Activated CD4-positive, alpha-beta T cell treated with anti-CD3 and anti-CD28 coated beads, Interleukin-2, amount 10 ng/mL, durations not matched to agents 7 days and 5 days (primary cell): ENCODE measurements at places on chromosomes 6 and 20. TPM values are rescaled to one million over a fixed set of nuclear protein-coding genes. Genes with fewer than 3 reads are reported as not detected.

- H3K4me1 ChIP-seq, result no peaks in the 10 kb centered on the region
- no peak for DNase-seq
- H3K27ac ChIP-seq, result no peak overlapping the region
- H3K27me3 ChIP-seq, result no peaks in the 10 kb centered on the region
Measured at GRCh38 chr6:37085198-37085597, 79.7 kb downstream of the FGD2 start.

DNA sequence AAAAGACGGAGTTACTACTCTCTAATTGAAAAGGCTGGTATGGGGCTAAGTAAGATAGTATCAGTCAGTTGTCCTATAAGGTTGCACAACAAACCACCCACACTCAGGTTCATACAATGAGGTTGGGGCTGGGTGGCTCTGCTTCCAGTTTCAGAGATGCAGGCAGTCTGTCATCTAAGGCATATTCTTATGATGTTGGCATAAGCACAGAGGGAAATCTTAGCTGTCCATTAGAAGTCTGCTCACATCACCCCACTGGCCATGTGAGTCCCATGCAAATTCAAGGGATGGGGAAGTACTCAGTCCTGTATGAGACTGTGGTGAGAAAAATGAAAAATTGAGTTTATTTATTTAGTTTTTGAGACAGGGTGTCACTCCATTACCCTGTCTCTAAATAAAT, 118.6 kb downstream of the LAMP5 start:
- H3K27me3 ChIP-seq, result no peaks in the 10 kb centered on the region
- H3K4me3 ChIP-seq, result no peak overlapping the region
- DNase-seq, result no peak
- no peaks in the 10 kb centered on the region for H3K4me1 ChIP-seq

- H3K4me3 ChIP-seq, result no peak overlapping the region
- H3K4me1 ChIP-seq, result peaks cover 62% of the 10 kb centered on the region
- H3K27me3 ChIP-seq, result no peaks in the 10 kb centered on the region
- no peak for DNase-seq
Measured at GRCh38 chr6:16688984-16689636, 72.2 kb downstream of the ATXN1 start.

SIRPG gene
- 90.1 TPM for total RNA-seq

ULBP3 gene
- total RNA-seq, result 1.0 TPM

KIF3B gene
- total RNA-seq, result 16.9 TPM

DNA sequence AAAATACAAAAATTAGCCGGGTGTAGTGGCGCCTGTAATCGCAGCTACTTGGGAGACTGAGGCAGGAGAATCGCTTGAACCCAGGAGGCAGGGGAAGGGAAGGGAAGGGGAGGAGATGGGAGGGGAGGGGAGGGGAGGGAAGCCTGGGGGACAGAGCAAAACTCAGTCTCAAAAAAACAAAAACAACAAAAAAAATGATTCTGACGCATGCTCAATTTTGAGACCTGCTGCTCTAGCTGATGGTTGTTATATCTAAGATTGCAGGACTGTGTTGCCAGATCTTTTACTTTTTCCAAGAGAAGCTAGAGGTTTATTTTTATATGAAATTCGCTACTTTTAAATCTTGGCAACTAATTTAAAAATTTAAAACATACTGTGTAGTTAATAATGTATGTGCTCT, 2.4 kb upstream of the WFDC2 start:
- no peak overlapping the region for H3K27ac ChIP-seq
- H3K4me3 ChIP-seq, result no peak overlapping the region
- no peaks in the 10 kb centered on the region for H3K36me3 ChIP-seq
- peaks cover 57% of the 10 kb centered on the region for H3K27me3 ChIP-seq

NR2E1 gene
- total RNA-seq, result not detected

DNA sequence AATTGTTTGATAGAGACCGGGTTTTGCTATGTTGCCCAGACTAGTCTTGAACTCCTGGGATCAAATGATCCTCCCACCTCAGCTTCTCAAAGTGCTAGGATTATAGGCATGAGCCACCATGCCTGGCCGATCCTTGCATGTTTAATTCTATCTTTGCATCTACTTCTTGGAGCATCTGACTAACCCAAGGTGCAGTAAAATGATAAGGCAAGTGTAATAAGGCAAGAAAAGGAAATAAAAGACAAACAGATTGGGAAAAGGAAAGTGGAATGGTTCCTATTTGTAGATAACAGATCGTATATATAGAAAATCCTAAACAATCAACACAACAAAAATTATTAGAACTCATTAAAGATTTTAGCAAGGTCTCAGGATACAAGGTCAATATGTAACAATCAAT, 36.8 kb upstream of the SNX9 start:
- no peaks in the 10 kb centered on the region for H3K36me3 ChIP-seq
- H3K4me3 ChIP-seq, result no peak overlapping the region
- no peak overlapping the region for H3K27ac ChIP-seq
- DNase-seq, result no peak

TXLNB gene
- 0.35 TPM for total RNA-seq

NOTCH4 gene
- total RNA-seq, result 0.20 TPM

GRCh38 chr6:124962639-124963415, 590 bp downstream of the RNF217 start:
- peaks cover 52% of the 10 kb centered on the region for H3K27me3 ChIP-seq
- peak overlapping the region; percentile 51 for H3K27ac ChIP-seq
- H3K36me3 ChIP-seq, result no peaks in the 10 kb centered on the region
- H3K4me1 ChIP-seq, result peaks cover 31% of the 10 kb centered on the region

GRCh38 chr20:23020230-23021018, 14.7 kb upstream of the SSTR4 start:
- no peak overlapping the region for H3K4me3 ChIP-seq
- no peaks in the 10 kb centered on the region for H3K36me3 ChIP-seq
- H3K27me3 ChIP-seq, result no peaks in the 10 kb centered on the region
- H3K27ac ChIP-seq, result no peak overlapping the region
- H3K4me1 ChIP-seq, result no peaks in the 10 kb centered on the region

- H3K27me3 ChIP-seq, result peaks cover 20% of the 10 kb centered on the region
- no peaks in the 10 kb centered on the region for H3K36me3 ChIP-seq
- peaks cover 4% of the 10 kb centered on the region for H3K4me1 ChIP-seq
- no peak overlapping the region for H3K27ac ChIP-seq
- DNase-seq, result no peak
Measured at GRCh38 chr6:108453601-108454185, 107.0 kb upstream of the FOXO3 start.

DNA sequence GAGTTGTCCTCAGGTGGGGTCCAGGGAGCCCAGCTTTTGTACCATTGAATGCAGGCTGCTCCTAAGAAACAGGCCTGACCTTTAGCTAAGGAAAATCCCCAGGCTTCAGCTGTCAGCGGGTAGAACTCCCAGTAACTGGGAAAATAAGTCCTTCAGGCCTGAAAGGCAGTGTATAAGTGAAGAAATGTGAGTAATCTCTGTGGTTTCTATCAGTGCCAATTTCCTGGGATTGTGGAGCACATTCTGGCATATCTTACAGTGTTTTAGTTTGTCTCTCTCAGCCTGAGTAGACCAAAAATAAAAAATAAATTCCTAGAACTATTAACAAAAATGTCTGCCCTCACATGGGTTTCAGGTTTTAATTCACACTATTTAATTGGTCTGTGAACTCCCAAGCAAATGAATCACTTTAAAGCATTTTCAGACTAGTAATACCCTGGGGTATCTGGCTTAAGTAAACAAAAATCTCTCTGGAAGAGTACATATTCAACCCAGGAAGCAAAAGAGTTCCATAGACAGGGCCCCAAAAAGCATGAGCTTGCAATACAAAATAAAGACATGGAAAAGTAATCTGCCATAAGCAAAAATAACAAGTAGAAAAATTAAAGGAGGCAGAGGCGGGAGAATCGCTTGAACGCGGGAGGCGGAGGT, 566.2 kb upstream of the NOX3 start:
- no peak overlapping the region for H3K27ac ChIP-seq
- no peak for DNase-seq
- no peaks in the 10 kb centered on the region for H3K27me3 ChIP-seq

- DNase-seq, result peak; percentile 49
- peaks cover 25% of the 10 kb centered on the region for H3K36me3 ChIP-seq
- H3K4me3 ChIP-seq, result peak overlapping the region; percentile 97
- peaks cover 32% of the 10 kb centered on the region for H3K4me1 ChIP-seq
Measured at GRCh38 chr6:28251661-28252008, 434 bp downstream of the ZKSCAN4 start.

DNA sequence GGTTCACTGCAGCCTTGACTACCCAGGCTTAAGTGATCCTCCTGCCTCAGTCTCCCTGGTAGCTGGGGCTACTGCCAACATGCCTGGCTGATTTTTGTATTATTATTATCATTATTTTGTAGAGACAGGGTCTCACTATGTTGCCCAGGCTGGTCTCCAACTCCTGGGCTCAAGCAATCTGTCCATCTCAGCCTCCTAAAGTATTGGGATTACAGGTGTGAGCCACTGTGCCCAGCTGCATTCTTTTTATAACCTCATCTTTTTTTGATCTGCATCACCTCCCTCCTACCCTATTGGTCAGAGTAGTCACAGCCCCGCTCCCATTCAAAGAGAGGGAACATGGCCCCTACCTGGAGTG, 23.6 kb upstream of the IER3 start:
- H3K27ac ChIP-seq, result peak overlapping the region; percentile 76
- no peak for DNase-seq
- H3K4me1 ChIP-seq, result peaks cover 84% of the 10 kb centered on the region

HLA-DRB1 gene
- total RNA-seq, result 51.4 TPM

SPACA1 gene
- total RNA-seq, result not detected

GRCh38 chr6:33702345-33702977, 9.0 kb downstream of the UQCC2 start:
- no peak overlapping the region for H3K4me3 ChIP-seq
- H3K36me3 ChIP-seq, result peaks cover 16% of the 10 kb centered on the region
- H3K27me3 ChIP-seq, result no peaks in the 10 kb centered on the region
- peak overlapping the region; percentile 33 for H3K27ac ChIP-seq
- DNase-seq, result no peak
- peaks cover 44% of the 10 kb centered on the region for H3K4me1 ChIP-seq

DNA sequence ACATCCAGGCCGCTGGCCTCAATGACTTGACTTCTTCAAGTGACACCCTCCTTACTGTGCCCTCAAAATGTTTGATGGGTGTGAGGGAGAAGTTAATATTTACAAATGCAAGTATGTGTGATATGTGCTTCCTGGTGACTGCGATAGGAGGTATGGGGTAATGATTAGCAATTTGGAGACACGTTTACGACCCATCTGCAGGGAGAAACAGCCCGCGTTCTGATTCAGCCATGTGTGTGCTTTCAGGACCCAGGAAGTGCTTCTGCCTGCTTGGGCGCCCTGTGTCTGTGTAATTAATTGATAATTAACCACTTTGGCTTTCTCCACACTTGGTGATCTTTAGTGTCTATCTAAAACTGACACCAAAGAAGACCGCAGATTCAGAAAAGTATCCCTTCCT, 25.0 kb downstream of the SIRPA start:
- H3K27ac ChIP-seq, result no peak overlapping the region
- H3K4me3 ChIP-seq, result no peak overlapping the region
- no peaks in the 10 kb centered on the region for H3K36me3 ChIP-seq
- no peaks in the 10 kb centered on the region for H3K27me3 ChIP-seq

C6orf132 gene
- total RNA-seq, result 0.02 TPM

- H3K27me3 ChIP-seq, result peaks cover 31% of the 10 kb centered on the region
- DNase-seq, result no peak
Measured at GRCh38 chr20:4122926-4123325, 107.6 kb upstream of the RNF24 start.

GRCh38 chr6:111857674-111858337, 15.4 kb downstream of the FYN start:
- peak overlapping the region; percentile 28 for H3K27ac ChIP-seq
- H3K36me3 ChIP-seq, result peaks cover 37% of the 10 kb centered on the region
- H3K4me3 ChIP-seq, result no peak overlapping the region
- H3K4me1 ChIP-seq, result peaks cover 92% of the 10 kb centered on the region

GRCh38 chr20:34110025-34110744, 1.9 kb downstream of the EIF2S2 start:
- DNase-seq, result no peak
- peaks cover 51% of the 10 kb centered on the region for H3K36me3 ChIP-seq
- H3K27ac ChIP-seq, result peak overlapping the region; percentile 99
- H3K4me1 ChIP-seq, result peaks cover 55% of the 10 kb centered on the region
- peak overlapping the region; percentile 86 for H3K4me3 ChIP-seq

C6orf141 gene
- 0.47 TPM for total RNA-seq

GRCh38 chr6:47844881-47845280, 63.0 kb downstream of the OPN5 start:
- H3K4me1 ChIP-seq, result no peaks in the 10 kb centered on the region
- H3K27me3 ChIP-seq, result peaks cover 2% of the 10 kb centered on the region
- H3K27ac ChIP-seq, result no peak overlapping the region
- no peak overlapping the region for H3K4me3 ChIP-seq

DNA sequence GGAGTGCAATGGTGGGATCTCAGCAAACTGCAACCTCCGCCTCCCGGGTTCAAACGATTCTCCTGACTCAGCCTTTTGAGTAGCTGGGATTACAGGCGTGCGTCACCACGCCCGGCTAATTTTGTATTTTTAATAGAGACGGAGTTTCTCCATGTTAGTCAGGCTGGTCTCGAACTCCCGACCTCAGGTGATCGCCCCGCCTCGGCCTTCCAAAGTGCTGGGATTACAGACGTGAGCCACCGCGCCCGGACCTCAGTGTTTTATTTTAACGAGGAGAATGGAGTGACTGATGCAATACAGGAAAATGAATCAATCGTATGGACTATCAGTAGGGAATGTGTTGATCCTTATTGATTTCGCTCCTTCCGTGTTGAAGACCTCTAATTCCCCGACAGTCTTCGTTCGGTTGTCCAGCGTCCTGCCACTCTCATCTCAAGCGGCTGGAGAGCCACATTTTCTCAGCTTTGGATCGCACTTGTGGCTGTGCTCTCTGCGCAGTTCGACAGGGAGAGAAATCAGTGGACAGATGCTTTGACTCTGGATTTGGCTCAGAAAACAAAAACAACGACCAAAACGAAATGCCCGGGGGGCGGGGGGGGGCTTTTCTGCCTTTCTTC, 166.2 kb downstream of the TRIM27 start:
- no peak for DNase-seq
- no peaks in the 10 kb centered on the region for H3K36me3 ChIP-seq
- no peak overlapping the region for H3K4me3 ChIP-seq

DNA sequence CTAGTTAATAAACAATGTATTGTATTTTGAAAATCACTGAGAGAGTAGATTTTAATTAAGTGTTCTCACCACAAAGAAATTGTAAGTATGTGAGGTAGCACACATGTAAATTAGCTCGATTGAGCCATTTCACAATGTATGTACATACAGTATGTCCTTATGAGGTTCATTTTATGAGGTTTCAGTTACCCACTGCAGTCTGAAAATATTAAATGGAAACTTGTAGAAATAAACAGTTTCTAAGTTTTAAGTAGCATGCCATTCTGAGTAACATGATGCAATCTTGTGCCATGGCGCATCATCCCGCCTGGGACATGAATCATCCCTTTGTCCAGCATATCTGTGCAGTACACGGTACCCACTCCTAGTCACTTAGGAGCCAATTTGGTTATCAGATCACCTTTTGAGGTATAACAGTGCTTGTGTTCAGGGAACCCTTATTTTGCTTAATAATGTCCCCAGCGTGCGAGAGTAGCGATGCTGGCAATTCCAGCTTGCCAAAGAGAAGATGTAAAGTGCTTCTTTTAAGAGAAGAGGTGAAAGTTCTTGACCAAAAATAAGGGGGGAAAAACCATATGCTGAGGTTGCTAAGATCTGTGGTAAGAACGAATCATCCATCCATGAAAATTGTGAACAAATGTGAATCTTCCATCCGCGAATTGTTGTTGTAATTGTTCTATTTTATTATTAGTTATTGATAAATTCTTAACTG, 64.7 kb downstream of the KCNS1 start:
- no peaks in the 10 kb centered on the region for H3K27me3 ChIP-seq
- peaks cover 54% of the 10 kb centered on the region for H3K36me3 ChIP-seq
- H3K4me3 ChIP-seq, result no peak overlapping the region
- peaks cover 58% of the 10 kb centered on the region for H3K4me1 ChIP-seq
- H3K27ac ChIP-seq, result peak overlapping the region; percentile 44
